Activated CD8-positive, alpha-beta T cell treated with anti-CD3 and anti-CD28 coated beads, Interleukin-2, amount 10 ng/mL, durations not matched to agents 7 days and 5 days (primary cell): ENCODE measurements at places on chromosomes 7 and 10.

- DNase-seq: no peak
Measured at GRCh38 chr10:78231939-78232338, 198.3 kb downstream of the RPS24 start.

GRCh38 chr7:108650467-108650866 is 80.8 kb downstream of the DNAJB9 start:
- DNase-seq: no peak

- DNase-seq: no peak
Measured at GRCh38 chr7:26144184-26145080, 7.6 kb upstream of the NFE2L3 start.

DNA sequence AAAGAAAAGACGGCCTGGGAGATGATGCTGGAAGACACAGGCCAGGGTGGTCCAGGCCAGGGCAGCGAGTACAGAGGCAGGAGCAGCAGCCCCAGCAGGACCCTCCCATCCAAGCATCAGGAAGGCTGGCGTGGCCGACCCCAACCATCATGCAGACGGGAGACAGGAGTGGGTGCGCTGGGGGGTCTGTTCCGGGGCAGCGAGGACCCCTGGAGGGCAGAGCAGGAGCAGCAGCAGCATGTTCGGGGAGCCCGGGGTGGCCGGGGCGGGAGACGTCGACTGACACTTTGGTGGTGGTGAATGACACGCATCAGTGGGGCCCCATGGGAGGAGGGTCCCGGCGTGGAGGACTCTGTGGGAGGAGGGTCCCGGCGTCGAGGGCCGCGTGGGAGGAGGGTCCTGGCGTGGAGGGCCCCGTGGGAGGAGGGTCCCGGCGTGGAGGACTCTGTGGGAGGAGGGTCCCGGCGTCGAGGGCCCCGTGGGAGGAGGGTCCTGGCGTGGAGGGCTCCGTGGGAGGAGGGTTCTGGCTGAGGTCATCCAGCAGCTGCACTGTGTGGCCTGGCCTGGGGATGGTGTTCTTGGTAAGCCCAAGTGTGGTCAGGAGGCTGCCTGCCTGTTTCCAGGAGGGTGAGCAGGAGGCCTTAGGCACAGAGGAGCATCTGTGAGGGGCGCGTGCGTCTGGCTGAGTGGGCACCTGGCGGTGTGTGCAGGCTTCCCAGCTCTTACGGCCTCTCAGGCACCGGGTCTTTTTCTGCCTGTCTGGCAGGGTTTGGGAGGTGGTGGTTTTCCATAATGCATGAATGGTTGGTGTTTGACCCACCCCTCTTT is 38.9 kb downstream of the FAM20C start:
- no peak for DNase-seq

DNA sequence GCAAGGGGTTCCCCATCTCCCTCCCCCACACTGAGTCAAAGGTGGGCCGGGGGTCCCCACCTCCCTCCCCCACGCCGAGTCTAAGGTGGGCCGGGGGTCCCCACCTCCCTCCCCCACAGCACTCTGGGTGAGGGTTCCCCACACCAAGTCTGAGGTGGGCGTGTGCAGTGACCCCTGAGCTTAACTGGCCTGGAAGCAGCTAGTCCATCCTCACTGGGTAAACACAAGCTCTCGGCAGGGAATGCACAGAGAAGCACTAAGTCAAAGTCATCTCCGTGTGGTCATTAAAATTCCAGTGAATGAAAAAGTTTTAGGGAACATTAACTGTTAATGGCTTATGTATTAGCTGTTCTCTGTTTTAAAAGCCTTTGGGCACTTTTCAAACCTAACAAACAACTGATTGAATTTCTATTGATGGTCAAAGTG is 43.7 kb upstream of the PRKAR1B start:
- DNase-seq: no peak

GRCh38 chr10:93541402-93542357 is 24.8 kb upstream of the FFAR4 start:
- peak; percentile 29 for DNase-seq

GRCh38 chr10:127878475-127879055 is 14.2 kb downstream of the CLRN3 start:
- no peak for DNase-seq

DNA sequence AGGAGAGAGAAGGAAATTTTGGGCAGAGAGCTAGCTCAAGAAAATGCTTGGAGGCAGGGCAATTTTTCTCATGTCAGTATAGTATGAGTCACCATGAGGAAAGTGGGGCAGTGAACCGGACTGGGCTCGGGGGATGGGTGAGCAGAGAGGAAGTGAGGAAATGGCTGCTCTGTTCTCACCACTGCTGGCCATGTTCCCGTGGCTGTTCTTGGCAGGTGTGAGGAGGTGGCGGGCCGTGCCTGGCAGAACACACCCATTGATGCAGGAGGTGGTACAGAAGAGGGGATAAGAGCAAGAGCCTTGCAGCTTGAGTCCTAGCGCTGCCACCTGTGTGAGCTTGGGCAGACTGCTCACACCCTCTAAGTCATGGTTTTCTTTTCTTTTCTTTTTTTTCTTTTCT is 304.4 kb upstream of the LYZL1 start:
- no peak for DNase-seq

DNA sequence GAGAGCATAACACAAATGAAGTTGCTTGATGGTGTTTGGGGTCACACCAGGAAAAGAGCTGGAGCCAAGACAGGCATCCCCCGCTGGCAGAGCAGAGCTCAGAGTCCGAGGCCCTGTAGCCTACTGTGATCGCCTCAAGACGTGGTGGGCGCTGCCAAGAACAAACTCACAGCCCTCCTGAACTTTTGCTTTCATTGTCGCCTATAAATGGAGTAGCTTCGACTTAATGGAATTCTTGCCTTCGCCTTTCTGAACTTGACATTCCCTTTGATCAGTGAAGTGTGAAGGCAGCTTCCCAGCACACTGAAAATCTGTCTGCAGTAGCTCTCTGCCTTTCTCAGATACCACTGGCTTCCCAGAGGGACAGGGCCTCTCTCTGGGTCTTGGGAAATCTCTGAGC is 21.3 kb downstream of the CPXM2 start:
- DNase-seq: no peak

- no peak for DNase-seq
Measured at GRCh38 chr10:101495324-101495925, 92.6 kb downstream of the POLL start.

DNA sequence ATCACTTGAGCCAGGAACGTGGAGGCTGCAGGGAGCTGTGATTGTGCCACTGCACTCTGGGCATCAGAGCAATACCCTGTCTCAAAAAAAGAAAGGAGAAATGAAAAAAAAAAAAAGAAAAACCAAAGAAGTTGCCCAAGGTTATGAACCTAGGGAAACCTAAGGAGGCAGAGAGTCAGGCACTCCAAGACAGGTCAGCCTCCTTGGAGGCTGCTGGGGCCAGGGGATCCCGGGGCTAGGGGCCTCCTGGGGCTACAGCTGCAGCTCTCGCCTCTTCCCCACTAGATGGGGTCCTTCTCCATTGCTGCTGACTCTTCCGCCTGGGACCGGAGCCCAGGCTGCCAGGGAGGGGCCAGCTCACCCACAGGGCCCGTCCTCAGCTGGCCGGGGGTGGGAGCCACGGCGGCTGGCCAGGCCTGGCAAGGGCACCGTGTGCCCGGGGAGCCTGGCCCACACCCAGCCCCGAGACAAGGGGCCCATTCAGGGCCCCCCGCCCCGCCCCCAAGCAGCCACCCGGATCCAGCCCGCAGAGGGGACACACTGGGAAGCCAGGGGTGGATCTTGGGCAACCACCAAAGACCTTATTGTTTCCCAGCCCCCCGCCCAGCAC is 1.7 kb upstream of the SPACDR start:
- no peak for DNase-seq

- DNase-seq: no peak
Measured at GRCh38 chr10:29546773-29547313, 87.9 kb downstream of the SVIL start.

DNA sequence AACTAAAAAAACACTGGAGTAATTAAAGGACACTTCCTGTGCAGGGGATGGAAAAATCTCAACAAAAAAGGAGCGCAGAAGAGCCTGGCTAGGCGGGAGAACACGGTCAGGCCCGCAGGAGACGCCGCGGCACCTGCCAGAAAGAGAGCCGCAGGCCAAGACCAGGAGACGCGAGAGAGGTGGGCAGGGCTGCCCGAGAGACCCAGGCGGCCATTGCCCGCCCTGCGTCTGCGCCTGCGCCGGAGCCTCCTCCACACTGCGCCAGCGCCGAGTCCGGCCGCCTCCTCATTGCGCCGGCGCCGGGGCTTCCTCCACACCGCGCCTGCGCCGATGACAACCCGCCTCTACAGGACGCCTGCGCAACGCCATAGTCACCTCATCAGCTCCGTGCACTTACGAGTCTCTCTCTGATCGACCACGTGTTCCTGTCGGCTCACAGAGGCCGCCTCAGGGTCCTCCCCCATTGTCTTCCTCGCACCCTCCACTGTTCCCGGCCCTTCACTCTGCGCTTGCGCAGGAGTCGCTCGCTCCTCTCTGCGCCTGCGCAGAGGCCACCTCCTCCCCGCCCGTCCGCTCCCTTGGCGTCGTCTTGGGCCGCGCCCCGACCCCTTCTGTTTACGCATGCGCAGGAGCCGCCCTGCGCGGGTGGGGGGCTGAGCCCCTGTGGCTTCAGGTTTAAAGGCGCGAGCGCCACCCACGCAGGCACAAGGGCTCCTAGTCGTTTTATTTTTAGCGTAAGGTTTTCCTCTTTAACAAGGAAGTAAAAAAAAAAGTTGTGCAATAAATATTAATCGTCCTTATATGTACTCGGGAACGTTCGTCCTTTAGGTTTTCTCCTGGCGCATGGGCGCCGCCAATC is 43.2 kb upstream of the FAM20C start:
- peak; percentile 98 for DNase-seq

GRCh38 chr10:15879058-15879457 is 18.8 kb upstream of the MINDY3 start:
- no peak for DNase-seq

DNA sequence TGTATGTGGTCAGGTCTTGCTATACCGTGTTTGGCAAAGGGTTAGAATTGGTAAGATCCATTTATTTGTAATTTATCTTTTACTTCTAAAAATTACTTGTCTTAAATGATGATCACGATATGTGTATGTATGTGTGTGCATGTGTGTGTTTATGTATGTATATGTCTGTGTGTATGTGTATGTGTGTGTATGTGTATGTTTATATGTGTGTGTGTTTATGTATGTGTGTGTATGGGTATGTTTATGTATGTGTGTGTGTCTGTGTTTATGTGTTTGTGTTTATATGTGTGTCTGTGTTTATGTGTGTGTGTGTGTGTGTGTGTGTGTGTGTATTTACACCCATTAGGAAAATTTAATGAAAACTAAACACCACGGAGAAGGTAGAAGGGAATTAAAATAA is 176.9 kb upstream of the FZD8 start:
- DNase-seq: no peak

- DNase-seq: no peak
Measured at GRCh38 chr7:6545398-6546126, 5.7 kb downstream of the GRID2IP start.

GRCh38 chr10:13462551-13462950 is 66.3 kb downstream of the BEND7 start:
- no peak for DNase-seq
